ENCODE measurements at places on chromosomes 3 and 15. TPM values are rescaled to one million over a fixed set of nuclear protein-coding genes. Genes with fewer than 3 reads are reported as not detected.

Gene UBP1
- total RNA-seq: 24.5 TPM

Gene TRIM69
- total RNA-seq: 34.4 TPM

Gene ADAMTS17
- 93.0 TPM for total RNA-seq

Gene UNC13C
- total RNA-seq: 2.1 TPM

Gene VEPH1
- not detected for total RNA-seq

Gene OXTR
- not detected for total RNA-seq

Gene HCLS1
- 7.4 TPM for total RNA-seq

Gene INSYN1
- total RNA-seq: 10.8 TPM

Gene GP5
- not detected for total RNA-seq

Gene GOLGA8G
- total RNA-seq: not detected

GRCh38 chr3:32872487-32873382 lies 54.9 kb downstream of the TRIM71 start:
- no peak overlapping the region for H3K27ac ChIP-seq
- H3K4me3 ChIP-seq: no peak overlapping the region
- H3K36me3 ChIP-seq: no peaks in the 10 kb centered on the region

DNA sequence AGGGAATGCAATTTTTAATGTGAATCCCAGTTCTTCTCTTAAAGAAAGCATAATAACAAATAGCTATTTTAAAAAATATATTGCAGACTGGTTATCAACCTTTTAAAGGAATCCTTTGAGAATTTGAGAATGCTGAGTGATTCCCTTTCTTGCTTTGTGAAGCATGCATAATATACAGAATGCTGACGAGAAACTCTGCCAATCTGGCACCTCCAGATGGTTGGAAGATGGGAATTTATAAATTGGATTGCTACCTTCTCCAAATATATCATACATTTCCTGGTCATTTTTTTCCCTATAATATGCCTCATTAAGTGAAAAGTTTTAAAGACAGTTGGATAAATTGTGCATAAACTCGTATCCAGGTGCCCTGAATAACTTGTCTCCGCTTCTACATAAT lies 333.9 kb upstream of the ARPP21 start:
- no peaks in the 10 kb centered on the region for H3K4me1 ChIP-seq
- DNase-seq: no peak
- H3K4me3 ChIP-seq: no peak overlapping the region
- no peaks in the 10 kb centered on the region for H3K27me3 ChIP-seq
- no peaks in the 10 kb centered on the region for H3K36me3 ChIP-seq

DNA sequence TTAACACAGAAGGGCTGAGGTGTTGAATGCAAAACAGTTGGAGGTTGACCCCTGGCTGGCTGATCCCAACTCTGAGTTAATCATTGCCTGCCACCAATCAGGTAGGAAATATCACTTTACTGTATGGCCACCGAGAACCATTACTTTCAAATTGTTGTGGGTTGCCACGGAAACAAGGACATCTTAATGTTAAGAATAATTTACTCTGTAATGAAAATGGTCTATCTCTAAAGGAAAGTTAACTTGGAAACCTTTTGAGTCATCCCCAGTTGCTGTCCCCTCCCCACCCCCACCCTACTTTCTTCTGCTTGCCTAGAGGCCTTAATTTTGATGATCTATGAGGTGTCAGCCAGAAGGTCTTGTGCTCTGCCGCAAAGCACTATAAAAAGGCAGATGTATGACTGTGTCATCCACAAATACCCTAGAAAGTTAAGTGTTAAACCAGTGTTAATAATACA lies 78.7 kb upstream of the SNRK start:
- DNase-seq: no peak
- no peak overlapping the region for H3K4me3 ChIP-seq
- H3K36me3 ChIP-seq: no peaks in the 10 kb centered on the region

- H3K4me1 ChIP-seq: no peaks in the 10 kb centered on the region
- no peaks in the 10 kb centered on the region for H3K36me3 ChIP-seq
- peak overlapping the region; percentile 43 for H3K27ac ChIP-seq
- peak; percentile 35 for DNase-seq
These were observed 64.0 kb downstream of the MESD start for GRCh38 chr15:80925597-80926059.

GRCh38 chr15:88202231-88202630 lies 54.3 kb downstream of the NTRK3 start:
- H3K36me3 ChIP-seq: no peaks in the 10 kb centered on the region
- H3K27me3 ChIP-seq: peaks cover 3% of the 10 kb centered on the region
- no peak for DNase-seq
- no peak overlapping the region for H3K4me3 ChIP-seq
- H3K27ac ChIP-seq: no peak overlapping the region

- no peak overlapping the region for H3K4me3 ChIP-seq
- no peaks in the 10 kb centered on the region for H3K36me3 ChIP-seq
- no peaks in the 10 kb centered on the region for H3K27me3 ChIP-seq
- no peak overlapping the region for H3K27ac ChIP-seq
- no peaks in the 10 kb centered on the region for H3K4me1 ChIP-seq
- no peak for DNase-seq
These were observed 87.6 kb upstream of the SOX2 start for GRCh38 chr3:181623924-181624694.

DNA sequence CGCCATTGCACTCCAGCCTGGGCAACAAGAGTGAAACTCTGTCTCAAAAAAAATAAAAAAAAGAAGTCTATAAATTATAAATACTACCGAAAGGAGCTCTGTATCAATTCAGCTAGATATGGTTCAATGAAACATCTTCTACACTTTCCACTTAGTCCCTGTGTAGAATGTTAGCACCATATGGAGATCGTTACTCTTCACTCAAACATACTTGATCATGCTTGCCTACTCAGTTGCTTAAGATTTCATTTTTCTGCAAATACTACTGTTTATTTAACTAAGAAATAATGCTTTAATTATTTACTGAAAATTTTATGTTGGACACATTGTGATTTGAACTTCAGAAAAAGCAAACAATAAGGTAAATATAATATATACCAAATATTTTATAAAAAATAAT lies 17.1 kb upstream of the NANOGP8 start:
- no peaks in the 10 kb centered on the region for H3K4me1 ChIP-seq
- no peak for DNase-seq
- H3K27ac ChIP-seq: no peak overlapping the region

DNA sequence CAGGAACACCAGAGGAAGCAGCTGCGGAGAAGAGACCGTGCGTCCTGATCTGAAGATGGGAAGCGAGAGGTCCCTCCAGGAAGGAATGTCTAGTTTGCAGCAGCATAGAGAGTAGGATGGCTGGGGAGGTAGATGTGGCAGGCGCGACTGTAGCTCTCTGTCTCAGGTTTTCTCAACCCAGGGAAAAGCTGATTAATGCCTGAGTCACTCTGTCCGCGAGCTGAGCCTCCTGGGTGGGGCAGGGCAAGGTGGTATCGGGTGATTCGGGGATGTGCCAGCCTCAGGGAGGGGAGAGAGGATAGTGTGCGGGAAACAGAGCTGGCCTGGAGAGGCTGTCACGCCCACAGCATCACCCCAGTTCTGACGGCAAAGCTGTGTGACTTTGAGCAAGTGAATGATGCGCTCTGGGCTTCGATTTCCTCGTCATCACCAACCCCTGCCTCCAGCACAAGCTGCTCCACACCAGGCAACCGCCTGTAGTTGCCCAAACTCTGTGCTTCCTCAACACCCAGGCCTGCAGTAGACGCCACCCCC lies 28.4 kb downstream of the CPN2 start:
- H3K27me3 ChIP-seq: no peaks in the 10 kb centered on the region
- peaks cover 19% of the 10 kb centered on the region for H3K4me1 ChIP-seq
- H3K27ac ChIP-seq: peak overlapping the region; percentile 89

DNA sequence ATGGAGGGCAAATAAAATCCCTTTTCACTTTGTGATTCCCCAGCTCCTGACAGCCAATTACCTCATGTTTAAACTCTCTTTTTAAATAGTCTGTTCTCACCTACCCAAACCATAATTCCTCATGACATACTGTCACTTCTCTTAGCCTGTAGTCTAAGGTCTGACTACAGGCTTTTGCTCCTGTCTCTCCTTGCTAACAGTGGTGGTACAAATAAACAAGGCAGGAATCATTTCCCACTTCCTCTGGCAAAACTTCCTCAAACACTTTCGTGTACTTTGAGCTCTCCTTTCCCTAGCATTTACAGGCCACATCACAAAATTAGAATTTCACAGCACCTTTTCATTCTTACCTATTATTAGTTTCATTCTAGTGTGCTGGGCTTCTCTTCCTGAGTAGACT lies 51.8 kb downstream of the ATP8B4 start:
- H3K4me3 ChIP-seq: no peak overlapping the region
- H3K36me3 ChIP-seq: no peaks in the 10 kb centered on the region
- H3K27me3 ChIP-seq: no peaks in the 10 kb centered on the region
- no peak for DNase-seq

GRCh38 chr15:94277485-94277884 lies 46.1 kb downstream of the MCTP2 start:
- no peak overlapping the region for H3K27ac ChIP-seq
- no peak for DNase-seq
- no peaks in the 10 kb centered on the region for H3K36me3 ChIP-seq
- H3K4me3 ChIP-seq: no peak overlapping the region
- H3K4me1 ChIP-seq: no peaks in the 10 kb centered on the region
- no peaks in the 10 kb centered on the region for H3K27me3 ChIP-seq

DNA sequence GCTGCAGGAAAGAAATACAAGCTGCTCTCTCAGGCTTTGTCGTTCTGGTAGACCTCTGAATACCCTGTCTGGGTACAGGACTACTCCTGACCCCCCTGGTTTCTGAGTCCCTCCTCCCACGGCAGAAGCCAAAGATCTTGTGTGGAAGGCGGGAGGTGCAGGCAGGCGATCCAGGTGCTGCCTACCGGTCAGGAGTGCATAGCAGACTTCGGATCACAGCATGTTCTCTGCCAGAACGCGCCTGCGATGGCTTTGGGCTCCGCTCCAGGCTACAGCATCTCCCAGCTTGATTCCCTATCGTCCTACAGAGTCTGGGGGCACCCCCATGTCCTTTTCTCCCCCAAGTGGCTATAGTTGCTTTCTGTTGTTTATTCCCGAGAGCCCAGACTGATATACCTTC lies 2.5 kb upstream of the CFAP100 start:
- peaks cover 5% of the 10 kb centered on the region for H3K4me1 ChIP-seq
- H3K27ac ChIP-seq: no peak overlapping the region
- H3K4me3 ChIP-seq: no peak overlapping the region

GRCh38 chr3:61980041-61980440 lies 393.3 kb downstream of the FEZF2 start:
- H3K4me3 ChIP-seq: no peak overlapping the region
- H3K4me1 ChIP-seq: peaks cover 14% of the 10 kb centered on the region
- no peak overlapping the region for H3K27ac ChIP-seq
- no peaks in the 10 kb centered on the region for H3K27me3 ChIP-seq
- H3K36me3 ChIP-seq: no peaks in the 10 kb centered on the region

DNA sequence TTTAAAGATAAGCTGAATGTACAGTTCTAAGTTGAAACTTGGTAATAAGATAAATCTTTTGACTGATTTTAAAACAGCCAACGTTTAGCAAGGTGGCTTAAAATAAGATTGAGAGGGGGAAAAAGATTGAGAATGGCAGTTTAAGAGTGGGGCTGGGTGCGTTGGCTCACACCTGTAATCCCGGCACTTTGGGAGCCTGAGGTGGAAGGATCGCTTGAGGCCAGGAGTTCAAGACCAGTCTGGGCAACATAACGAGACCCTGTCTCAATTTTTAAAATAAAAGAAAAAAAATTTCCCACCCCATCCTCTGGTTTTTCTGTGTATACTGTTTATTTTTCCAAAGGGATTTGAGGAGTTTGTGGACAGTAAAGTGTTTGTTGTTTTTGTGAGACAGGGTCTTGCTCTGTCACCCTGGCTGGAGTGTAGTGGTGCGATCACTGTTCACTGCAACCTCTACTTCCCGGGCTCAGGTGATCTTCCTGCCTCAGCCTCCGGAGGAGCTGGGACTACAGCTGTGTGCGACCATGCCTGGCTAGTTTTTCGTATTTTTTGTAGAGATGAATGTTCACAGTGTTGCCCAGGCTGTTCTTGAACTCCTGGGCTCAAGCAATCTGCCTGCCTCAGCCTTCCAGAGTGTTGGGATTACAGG lies 3.0 kb downstream of the MAPK6 start:
- H3K4me1 ChIP-seq: peaks cover 37% of the 10 kb centered on the region
- H3K27ac ChIP-seq: peak overlapping the region; percentile 83
- H3K36me3 ChIP-seq: no peaks in the 10 kb centered on the region
- H3K4me3 ChIP-seq: peak overlapping the region; percentile 65
- no peaks in the 10 kb centered on the region for H3K27me3 ChIP-seq
- DNase-seq: no peak

GRCh38 chr3:72665701-72666446 lies 182.4 kb downstream of the SHQ1 start:
- H3K27me3 ChIP-seq: no peaks in the 10 kb centered on the region
- no peaks in the 10 kb centered on the region for H3K36me3 ChIP-seq
- no peak overlapping the region for H3K4me3 ChIP-seq
- no peak for DNase-seq
- no peak overlapping the region for H3K27ac ChIP-seq

GRCh38 chr3:144431134-144431533 lies 459.5 kb downstream of the DIPK2A start:
- no peaks in the 10 kb centered on the region for H3K36me3 ChIP-seq
- no peak overlapping the region for H3K4me3 ChIP-seq
- H3K27me3 ChIP-seq: no peaks in the 10 kb centered on the region
- no peak for DNase-seq
- H3K27ac ChIP-seq: no peak overlapping the region
- no peaks in the 10 kb centered on the region for H3K4me1 ChIP-seq

- H3K36me3 ChIP-seq: no peaks in the 10 kb centered on the region
- no peak overlapping the region for H3K27ac ChIP-seq
- no peak for DNase-seq
- no peaks in the 10 kb centered on the region for H3K4me1 ChIP-seq
- H3K4me3 ChIP-seq: no peak overlapping the region
These were observed 46.7 kb downstream of the EMC4 start for GRCh38 chr15:34271493-34271892.

- H3K4me3 ChIP-seq: no peak overlapping the region
- no peaks in the 10 kb centered on the region for H3K27me3 ChIP-seq
- no peaks in the 10 kb centered on the region for H3K36me3 ChIP-seq
- no peak overlapping the region for H3K27ac ChIP-seq
These were observed 321.8 kb downstream of the FEZF2 start for GRCh38 chr3:62051506-62051905.

DNA sequence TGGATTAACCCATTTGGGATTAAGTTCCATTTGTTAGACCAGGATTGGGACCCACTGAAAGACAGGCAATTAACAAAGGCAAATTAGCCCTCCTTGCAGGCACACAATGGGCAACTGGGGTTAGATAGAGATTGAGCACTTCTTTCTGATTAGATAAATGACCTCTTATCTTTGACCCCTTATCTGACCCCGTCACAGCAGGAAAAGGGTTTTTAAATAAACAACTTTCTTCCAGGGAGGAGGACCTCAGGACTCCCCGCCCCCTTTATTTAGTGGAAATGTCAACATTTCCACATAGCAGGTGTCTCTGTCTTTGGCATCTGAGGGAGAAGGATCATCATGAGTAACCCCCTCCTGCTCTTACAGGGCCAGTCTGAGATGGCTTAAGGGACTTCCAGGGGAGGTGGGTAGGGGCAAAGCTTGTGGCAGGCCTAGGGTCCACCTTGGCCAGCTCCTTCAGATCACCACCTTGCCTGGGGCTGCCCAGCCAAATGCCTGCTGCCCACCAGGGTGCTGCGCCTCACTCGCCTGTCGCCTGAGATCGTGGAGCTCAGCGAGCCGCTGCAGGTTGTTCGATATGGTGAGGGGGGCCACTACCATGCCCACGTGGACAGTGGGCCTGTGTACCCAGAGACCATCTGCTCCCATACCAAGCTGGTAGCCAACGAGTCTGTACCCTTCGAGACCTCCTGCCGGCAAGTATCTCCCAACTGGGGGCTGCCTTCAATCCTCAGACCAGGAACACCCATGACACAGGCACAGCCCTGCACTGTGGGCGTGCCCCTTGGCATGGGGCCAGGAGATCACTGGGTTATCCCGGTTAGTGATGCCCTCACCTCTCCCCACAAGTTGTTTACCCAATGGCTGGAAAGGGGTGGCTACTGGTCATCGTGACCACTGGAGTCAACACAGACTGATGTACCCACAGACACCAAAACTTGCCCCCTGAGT lies 2.6 kb upstream of the WDR6 start:
- H3K36me3 ChIP-seq: peaks cover 3% of the 10 kb centered on the region
- H3K27ac ChIP-seq: no peak overlapping the region

Measured in psoas muscle (tissue), 8 donors.